ENCODE measurements at places on chromosomes 11 and 22. TPM values are rescaled to one million over a fixed set of nuclear protein-coding genes. Genes with fewer than 3 reads are reported as not detected.

DNA sequence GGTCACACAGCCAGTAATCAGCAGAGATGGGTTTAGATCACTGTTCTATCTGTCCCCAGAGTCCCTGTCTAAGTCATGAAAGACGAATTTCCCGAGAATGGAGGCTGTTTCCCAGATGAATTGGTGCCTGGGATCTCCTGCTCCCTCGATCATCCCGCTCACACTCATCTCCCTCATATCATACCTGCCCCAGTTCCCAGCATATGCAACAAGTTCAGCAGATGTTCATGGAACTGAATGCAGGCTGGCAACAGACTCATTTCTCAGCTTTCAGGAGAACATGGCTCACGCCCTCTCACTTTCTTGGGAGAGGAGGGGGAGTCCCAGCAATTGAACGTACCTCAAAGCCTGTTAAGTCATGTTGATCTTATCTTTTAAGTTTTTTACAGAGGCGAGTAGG lies 22.1 kb downstream of the CD6 start:
- DNase-seq = no peak

- DNase-seq = no peak
Observed at GRCh38 chr11:68340003-68340767, 27.8 kb downstream of the LRP5 start.

GRCh38 chr22:22182218-22182989 lies 62.2 kb upstream of the VPREB1 start:
- DNase-seq = no peak

DNA sequence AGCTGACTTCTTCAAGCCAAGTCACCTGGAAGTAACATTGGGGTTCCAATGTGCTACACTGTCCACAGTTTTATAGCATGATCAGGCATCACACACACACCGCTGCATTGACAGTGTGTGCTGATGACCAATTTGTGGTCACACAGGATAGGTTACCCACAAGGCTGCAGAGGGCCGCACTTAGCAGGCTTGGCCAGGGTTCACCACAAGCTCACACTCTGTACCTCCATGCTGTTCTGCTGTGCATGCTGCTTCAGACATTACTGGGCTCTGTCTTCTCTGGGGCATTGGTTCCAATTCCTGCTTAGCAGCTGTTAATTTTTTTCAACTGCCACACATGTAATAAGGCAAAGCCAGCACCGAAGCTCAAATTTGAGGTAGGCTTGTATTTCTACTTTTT lies 11.0 kb upstream of the NRIP3 start:
- DNase-seq = no peak

DNA sequence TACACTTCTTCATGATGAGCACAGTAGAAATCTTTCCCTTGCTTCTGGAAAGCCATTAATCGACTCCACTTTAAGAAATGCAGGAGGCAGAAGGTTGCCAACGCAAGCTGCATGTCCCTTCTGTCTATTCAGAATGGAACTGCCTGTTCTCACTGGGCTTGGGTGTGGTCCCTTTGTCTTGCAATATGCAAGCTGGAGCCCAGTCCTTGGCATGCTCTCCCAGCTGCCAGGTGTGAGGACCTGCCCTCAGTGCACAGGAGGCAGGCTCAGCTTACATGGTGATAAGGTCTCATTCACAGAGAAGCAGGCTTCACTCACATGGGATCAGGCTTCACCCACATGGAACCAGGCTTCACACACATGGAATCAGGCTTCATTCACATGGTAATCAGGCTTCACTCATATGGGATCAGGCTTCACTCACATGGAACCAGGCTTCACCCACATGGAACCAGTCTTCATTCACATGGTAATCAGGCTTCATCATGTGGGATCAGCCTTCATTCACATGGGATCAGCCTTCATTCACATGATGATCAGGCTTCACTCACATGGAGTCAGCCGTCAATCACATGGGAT lies 59.2 kb upstream of the USP47 start:
- peak; percentile 41 for DNase-seq

The SLC6A5 gene
- not detected for total RNA-seq
